ENCODE measurements at places on chromosomes 6 and 20.

DNA sequence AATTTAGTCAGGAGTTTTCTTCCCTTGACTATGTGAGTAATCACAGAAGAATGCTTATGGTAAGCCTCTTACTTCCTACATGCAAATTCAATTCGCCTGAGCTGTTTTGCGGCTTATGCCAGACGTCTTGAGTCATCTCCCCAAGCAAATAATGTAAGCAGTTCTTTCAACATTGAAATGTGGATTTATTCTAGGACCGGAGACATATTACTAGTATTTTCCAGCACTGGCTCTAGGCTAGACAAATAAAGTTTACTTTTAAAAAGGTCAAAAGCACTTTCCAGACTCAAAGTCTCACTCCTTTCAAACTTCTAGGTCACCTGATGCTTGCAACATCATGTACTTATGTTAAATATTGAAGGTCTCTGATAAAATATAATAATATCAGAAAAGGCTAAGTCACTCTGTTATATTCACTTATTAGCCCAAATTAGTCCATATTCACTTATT, 38.1 kb upstream of the NOX3 start:
- DNase-seq: peak; percentile 97

DNA sequence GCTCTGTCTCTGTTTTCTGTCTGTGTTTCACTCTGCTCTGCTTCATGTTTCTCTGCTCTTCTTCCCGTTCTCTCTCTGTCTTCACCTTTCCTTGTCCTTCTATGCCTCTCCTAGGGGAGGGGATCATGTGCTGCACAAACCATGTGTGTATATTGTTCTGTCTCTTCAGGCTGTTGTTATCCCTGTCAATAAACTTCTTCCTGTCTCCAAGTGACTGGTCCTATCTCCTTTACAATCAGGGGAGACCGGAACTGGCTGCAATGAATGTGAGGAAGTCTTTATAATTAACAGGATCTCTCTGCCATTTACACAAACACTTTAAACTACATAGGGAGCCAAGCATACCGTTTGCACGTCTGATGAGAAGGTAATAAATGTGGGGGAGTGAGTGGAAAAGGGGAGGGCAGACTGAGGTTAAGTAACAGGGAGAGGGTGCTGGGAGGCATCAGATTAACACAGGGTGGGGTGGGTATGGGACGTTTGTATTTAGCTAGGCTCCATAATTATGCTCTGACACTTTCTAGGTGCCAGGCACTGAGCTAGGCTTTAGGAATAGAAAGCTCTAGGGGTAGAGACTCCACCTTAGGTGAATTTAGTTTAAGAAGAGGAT, 626.1 kb downstream of the DHX35 start:
- no peak for DNase-seq

DNA sequence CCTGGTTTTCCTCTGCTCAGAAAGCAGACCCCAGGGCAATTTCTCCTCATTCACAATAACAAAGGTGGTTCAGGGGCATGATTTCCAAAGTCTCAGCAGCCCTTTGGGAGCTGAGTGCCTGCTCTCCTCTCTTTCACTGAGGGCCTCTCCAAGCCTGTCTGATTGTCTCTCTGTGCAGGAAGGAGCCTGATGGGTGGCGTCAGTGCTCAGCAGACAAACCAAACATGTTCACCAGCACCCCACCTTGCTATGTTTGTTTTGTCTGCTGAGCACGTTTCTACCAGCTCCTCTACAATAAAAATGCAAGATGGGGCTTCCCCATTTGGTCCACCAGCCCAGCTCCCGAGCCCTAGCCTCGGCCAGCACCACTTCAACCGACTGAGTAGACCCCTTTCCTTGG, 25.4 kb upstream of the TCP11 start:
- DNase-seq: no peak

- DNase-seq: peak; percentile 31
Measured at GRCh38 chr6:30591008-30591407, 19.8 kb downstream of the ABCF1 start.

- peak; percentile 39 for DNase-seq
Measured at GRCh38 chr6:42047790-42048405, 2.4 kb upstream of the TAF8 start.

DNA sequence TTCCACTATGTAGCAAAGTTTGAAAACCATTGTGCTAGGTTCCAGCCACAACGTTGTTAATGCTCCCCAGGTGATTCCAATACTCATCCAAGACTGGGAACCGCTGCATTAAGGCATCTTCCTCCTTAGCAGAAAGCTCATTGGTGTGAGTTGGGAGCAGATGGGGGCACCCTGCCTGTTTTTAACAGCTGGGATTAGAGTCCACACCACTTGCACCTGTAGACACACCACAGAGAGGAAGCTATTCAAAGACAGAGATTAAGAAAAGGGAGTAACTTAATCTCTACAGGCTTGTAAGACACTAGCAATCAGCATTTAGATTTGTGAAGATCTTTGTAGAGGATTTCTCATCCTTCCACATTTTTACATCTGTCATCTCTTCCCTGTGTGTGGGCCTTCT, 333.9 kb upstream of the SOX4 start:
- DNase-seq: no peak

DNA sequence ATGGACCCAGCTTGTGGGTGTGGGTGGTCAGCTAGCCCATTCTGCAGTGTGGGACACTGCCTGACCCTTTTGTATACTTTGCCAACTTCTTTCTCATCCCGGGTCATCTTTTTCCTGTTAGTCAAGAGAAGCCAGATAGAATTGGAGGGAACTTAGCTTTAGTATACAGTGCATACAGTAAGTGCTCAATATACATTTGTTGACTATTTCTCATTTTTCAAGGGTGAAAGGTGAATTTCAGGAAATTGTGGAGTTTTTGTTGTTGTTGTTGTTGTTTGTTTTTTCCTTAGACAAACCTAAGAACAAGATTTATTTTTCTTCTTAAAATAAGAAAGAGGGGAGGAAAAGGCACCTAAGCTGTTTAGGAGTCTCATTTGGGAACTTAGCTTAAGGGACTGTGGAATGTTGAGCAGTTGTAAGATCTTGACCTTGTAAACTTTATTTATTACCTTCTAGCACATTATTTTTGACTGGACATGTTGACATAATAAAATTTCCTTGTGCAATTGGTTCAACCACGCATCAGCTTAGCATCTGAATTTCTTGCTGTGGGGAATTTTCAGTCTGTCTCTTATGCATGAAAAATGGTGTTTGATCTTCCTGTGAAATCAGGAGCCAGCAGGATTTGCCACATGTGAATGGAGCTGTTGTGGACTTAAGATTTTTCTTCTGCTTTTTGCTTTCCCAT, 113.6 kb downstream of the ARID1B start:
- no peak for DNase-seq

- no peak for DNase-seq
Measured at GRCh38 chr6:44708208-44708607, 320.7 kb downstream of the CDC5L start.

DNA sequence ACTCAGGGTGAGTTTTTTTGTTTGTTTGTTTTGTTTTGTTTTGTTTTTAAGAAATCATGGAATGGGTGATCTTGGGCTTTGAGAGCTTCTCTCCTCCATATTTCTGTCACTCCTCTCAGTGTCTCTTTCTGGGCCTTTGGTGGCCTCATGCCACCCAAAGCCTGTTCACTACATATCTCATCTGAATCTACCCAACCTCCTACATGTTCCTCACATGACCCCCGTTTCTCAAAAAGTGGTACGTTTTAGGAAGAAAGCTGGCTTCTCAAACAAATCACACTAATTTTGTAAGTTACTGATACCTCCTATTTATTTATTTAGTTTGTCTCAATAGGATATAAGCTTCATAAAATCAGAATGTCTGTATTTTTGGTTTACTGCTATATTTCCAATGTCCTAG, 80.0 kb downstream of the SESN1 start:
- no peak for DNase-seq

- peak; percentile 40 for DNase-seq
Measured at GRCh38 chr20:17543531-17544131, 12.5 kb upstream of the BFSP1 start.

DNA sequence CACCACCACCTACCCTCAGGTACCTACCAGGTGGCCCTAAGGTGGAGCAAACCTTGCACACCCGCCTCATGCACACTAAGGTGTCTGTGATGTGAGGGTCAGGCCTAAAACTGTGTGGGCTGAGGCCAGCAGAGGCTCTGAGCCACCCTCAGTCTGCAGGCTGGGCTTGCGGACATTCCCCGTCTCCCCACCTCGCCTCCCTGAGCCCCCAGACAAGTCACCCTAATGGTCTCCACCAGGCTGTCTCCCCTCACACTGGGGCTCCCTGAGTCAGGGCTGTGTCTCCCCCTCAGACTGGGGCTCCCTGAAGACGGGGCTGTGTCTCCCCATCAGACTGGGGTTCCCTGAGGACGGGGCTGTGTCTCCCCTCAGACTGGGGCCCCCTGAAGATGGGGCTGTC, 12.5 kb downstream of the PRPH2 start:
- no peak for DNase-seq

DNA sequence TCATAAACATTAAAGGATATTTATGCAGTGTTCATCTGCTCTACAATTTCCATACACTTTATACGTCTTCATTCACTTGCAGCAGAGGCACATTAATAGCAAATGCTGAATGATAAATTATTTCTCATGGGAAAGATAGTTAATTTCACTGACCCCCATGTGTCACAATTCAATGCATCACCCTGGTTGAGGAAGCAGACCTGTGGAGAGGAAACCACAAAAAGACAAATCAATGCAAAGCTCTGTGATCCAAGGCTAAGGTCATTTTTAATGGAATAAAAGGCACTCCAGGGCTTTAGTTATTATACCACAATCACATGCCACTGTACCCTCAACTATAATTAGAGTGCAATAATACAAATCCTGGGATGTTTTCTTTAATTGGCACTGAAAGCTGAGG, 40.3 kb upstream of the TENT5A start:
- DNase-seq: peak; percentile 35
